ENCODE measurements at places on chromosomes 7 and 10. TPM values are rescaled to one million over a fixed set of nuclear protein-coding genes. Genes with fewer than 3 reads are reported as not detected.

GRCh38 chr10:90125456-90126255 is 424.3 kb downstream of the KIF20B start:
- no peak for DNase-seq

- DNase-seq, result no peak
Measured at GRCh38 chr7:82714883-82715282, 271.3 kb upstream of the CACNA2D1 start.

- no peak for DNase-seq
Measured at GRCh38 chr10:107631876-107632275, 467.4 kb upstream of the SORCS1 start.

GRCh38 chr10:61812052-61812721 is 89.3 kb upstream of the ARID5B start:
- DNase-seq, result no peak

GRCh38 chr10:69842882-69843281 is 41.2 kb downstream of the COL13A1 start:
- DNase-seq, result no peak

GRCh38 chr10:34656661-34657060 is 158.4 kb downstream of the PARD3 start:
- DNase-seq, result no peak

DNA sequence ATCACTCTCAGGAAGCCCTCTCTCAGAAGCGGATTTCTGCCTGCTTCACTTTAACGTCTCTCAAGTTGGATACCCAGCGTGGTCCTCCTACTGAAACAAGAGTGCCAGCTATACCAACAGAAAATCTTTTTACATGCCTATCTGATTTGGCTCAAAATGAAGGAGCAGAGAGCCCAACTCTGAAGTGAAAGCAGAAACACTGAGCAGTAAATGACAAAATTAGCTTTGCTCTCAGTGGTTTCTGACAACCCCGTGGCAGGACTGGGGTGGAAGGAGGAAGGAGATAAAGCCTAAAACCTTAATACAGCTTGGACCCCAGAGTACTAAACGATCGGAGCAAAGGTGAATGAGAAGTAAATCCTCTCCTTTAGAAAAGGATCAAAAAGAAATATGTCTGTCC is 25.1 kb upstream of the GPR37 start:
- DNase-seq, result no peak

The GLI3 gene
- 0.02 TPM for total RNA-seq

The CYP3A4 gene
- not detected for total RNA-seq

The ODAD2 gene
- 0.10 TPM for total RNA-seq

Data from activated CD4-positive, alpha-beta memory T cell treated with anti-CD3 and anti-CD28 coated beads for 36 hours (primary cell).